ENCODE measurements at places on chromosomes 11 and 22. TPM values are rescaled to one million over a fixed set of nuclear protein-coding genes. Genes with fewer than 3 reads are reported as not detected.

The TIMP3 gene
- 256 TPM for total RNA-seq

The CNIH2 gene
- total RNA-seq = not detected

The NUMA1 gene
- total RNA-seq = 85.7 TPM

The ANGPTL5 gene
- total RNA-seq = 0.77 TPM

The KCNE3 gene
- total RNA-seq = 2.3 TPM

The SOX10 gene
- 1.9 TPM for total RNA-seq

The PHF21B gene
- total RNA-seq = 0.35 TPM

The ART1 gene
- total RNA-seq = 0.52 TPM

The SLC22A12 gene
- not detected for total RNA-seq

The SLC37A2 gene
- total RNA-seq = 3.5 TPM

The MS4A15 gene
- total RNA-seq = not detected

The POU2F3 gene
- not detected for total RNA-seq

The CD151 gene
- total RNA-seq = 401 TPM

The CKAP5 gene
- total RNA-seq = 73.6 TPM

The OR2D2 gene
- not detected for total RNA-seq

The MB gene
- 17,299 TPM for total RNA-seq

The HEPN1 gene
- total RNA-seq = not detected

The PIK3IP1 gene
- total RNA-seq = 15.3 TPM

The CASP4 gene
- total RNA-seq = 12.1 TPM

The OR52L1 gene
- total RNA-seq = not detected

The TMPRSS5 gene
- 0.69 TPM for total RNA-seq

The CCDC15 gene
- 0.25 TPM for total RNA-seq

The SLC25A1 gene
- 27.8 TPM for total RNA-seq

The GLB1L3 gene
- not detected for total RNA-seq

The ATL3 gene
- 13.6 TPM for total RNA-seq

The MS4A4E gene
- 0.79 TPM for total RNA-seq

The GGTLC2 gene
- total RNA-seq = not detected

The CHRM4 gene
- total RNA-seq = not detected

The SLC15A3 gene
- 16.8 TPM for total RNA-seq

The ACTN3 gene
- not detected for total RNA-seq

The RAPSN gene
- 6.3 TPM for total RNA-seq

The CARD18 gene
- 0.72 TPM for total RNA-seq

The LRRC75B gene
- 6.9 TPM for total RNA-seq

The LDHAL6A gene
- total RNA-seq = not detected

The ZP1 gene
- not detected for total RNA-seq

The ATM gene
- total RNA-seq = 33.3 TPM

The DNAJB7 gene
- total RNA-seq = not detected

The MUC6 gene
- total RNA-seq = not detected

The MMP13 gene
- not detected for total RNA-seq

The LRRC56 gene
- 0.22 TPM for total RNA-seq

The TSGA10IP gene
- not detected for total RNA-seq

The HBG1 gene
- total RNA-seq = not detected

The PLAAT4 gene
- total RNA-seq = 25.3 TPM

The NFAM1 gene
- 2.0 TPM for total RNA-seq

The BDNF gene
- 2.4 TPM for total RNA-seq

The MOGAT2 gene
- 0.17 TPM for total RNA-seq

The DMC1 gene
- total RNA-seq = 0.20 TPM

The FIBIN gene
- total RNA-seq = 6.8 TPM

The IGLL1 gene
- not detected for total RNA-seq

The SGSM1 gene
- total RNA-seq = 11.6 TPM

All from left ventricle myocardium superior (tissue), 1 donor.